ENCODE measurements at places on chromosomes 3 and 15.

- DNase-seq: no peak
Measured at GRCh38 chr3:197468866-197469382, 86.8 kb downstream of the BDH1 start.

- no peak for DNase-seq
Measured at GRCh38 chr3:108036984-108037741, 53.7 kb downstream of the CD47 start.

DNA sequence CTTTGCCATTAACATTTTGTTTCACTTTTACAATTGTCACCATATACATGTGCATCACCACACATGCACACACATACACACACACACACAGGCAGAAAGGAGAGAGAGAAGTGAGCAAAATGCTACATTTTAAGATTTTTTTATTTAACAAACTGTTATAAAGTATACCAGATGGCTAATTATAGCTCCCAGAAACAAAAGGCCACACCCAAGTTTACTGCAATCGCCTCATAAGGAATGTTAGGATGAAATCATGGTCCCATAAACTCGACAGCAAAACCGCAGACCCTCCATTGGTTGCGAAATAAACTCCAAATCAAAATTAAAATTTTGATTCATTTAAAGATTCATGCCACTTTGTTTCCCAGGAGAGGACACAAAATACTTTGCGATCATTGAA lies 16.1 kb upstream of the C15orf61 start:
- DNase-seq: no peak

DNA sequence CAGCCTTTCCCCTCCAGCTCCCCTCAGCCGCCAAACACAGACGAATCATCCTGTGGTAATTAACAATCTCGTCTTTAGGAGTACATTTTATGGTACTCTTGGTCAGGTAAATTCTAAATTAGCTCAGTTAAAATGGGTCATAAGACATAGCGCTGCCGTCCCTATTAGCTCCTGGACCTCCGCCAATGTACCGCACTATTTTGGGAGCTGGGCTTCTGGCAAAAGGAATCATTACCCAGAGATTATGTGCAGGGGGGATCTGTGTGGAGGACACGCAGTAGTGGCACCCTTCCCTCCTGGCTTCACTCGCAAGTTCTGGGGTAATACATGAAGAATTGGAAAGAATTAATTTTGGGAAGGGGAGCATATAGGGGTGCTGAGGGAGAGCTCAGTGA lies 68.6 kb upstream of the ONECUT1 start:
- DNase-seq: no peak

- DNase-seq: no peak
Measured at GRCh38 chr3:98691897-98692296, 71.2 kb upstream of the ST3GAL6 start.

DNA sequence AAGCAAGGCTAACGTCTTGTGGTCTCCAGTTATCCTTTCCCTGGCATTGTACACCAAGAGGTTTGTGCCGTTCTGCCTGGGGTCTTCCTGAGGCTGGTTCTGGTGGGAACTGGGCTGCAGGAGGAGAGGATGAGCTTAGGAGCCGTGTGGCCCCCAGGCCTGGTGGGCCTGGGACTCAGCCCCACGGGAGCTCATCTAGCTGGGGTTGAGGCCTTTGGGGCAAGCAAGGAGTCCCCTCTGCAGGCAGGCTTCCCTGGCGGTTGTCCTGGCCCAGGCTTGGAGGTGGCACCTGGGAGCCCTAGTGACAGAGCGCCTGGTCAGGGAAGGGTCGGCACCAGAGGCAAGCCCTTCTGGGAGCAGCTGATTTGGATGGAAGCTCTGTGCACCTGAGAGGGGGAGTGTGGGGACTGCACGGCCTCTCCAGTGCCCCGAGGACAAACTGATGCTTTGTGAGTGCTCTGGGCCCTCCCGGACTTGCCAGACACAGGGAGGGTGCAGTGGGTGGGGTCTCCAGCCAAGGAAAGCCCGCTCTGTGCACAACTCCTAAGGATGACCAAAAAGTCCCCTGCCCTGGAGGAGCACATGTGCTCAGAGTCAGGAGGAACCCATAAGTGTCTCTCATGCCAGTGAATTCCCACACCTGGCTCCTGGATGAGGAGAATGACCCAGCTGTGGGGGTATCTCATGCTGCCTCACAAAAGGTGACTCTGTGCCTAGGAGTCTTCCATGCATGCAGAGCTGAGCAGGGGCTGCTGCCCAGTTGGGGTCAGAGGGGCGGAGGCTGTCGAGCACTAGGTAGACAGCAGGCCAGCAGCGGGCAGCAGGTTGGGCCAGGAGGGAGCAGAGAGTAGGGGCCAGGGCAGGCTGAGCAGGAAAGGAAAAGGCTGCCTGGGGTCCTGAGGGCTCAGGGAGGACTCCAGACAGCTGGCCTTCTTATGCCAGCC lies 2.7 kb downstream of the PAK6 start:
- no peak for DNase-seq

DNA sequence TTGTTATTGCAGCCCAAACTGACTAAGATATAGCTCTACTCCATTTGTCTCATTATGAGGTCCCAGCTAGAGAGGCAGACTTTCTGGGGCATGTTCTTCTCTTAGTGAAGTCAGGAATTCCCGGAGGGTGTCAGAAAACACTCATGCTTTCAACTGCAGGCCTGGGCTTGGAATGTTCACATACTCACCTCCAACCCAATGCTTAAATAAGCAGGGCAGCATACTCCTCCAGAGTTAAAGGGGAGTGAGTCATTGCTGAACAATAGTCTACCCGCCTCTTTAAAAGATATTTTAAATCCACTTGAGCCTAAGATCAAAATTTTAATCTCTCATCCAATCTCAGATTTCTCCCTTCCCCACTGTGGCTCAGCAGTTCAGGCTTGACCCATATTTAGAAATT lies 167.8 kb upstream of the DPH6 start:
- no peak for DNase-seq

GRCh38 chr3:127238602-127239001 lies 45.7 kb downstream of the PRR23E start:
- DNase-seq: no peak

DNA sequence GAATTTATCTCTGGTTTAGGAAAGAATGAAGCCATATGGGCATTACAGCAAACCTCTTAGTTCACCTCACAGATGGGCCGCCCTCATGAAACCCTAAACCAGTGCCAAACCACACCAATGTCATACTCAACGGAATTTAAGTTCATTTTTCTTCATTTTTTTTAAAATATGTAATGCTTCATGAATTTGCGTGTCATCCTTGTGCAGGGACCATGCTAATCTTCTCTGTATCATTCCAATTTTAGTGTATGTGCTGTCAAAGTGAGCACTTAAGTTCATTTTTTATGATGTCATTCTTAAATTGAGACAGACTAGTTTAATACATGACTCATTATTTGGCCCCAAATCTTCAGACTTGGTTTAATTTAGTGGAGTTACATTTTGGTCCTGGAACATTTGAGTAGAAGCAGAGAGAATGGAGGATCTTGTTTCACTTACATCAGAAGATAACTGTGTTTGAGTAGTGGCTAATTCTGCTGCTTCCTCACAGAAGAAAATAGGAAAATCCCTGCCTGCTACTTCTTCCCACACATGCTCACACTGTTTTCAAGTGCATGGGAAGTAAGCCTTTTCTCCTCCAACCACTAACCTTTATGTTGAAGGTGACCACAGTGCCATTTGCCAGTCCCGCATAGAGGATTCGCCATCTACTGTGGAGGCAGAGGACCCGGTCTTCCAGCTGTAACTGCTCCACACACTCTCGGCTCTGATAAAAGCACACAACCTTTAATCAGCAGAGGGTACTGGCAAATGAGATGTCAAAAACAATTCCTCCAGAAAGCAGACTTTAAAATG lies 63.3 kb downstream of the ZNF106 start:
- DNase-seq: peak; percentile 85

DNA sequence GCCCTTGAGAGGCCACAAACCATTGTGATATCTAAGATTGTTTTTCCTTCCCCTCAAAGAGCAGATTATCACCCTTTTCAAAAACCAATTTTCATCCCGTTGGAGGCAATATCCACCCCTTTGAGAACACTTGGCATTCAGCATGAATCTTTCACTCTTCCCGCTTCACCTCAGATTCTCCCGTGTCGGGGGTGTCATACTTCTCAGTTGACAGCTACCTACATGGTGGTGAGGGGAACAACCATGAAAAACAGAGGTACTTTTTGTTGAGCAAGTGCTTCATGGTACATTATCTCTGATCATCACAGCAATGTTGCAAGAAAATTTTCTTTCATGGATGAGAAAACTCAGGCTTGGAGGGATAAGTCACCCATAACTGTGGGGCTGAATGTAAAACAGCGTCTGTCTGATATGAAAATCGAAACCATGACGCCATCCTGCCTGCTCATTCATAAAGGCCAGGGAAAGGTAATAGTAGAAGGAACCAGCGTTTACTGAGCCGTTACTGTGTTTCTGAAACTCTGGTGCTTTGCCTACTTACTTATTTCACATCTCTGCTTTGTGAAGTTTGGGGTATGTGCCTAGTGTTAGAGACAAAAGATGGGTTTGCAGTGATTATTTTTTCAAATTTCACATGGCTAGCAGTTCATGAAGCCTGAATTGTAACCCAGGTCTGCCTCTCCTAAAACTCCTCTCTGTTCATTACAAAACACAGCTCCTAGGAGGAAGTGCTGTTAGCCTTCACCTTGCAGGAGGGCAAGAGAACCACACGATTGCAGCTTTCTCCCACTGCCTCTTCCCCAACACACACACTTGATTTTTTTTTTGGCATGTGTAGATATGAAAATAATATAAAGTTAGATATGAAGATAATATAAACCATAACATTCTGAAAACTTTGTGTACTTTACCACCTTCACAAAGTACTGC lies 35.4 kb downstream of the SV2B start:
- no peak for DNase-seq

- DNase-seq: no peak
Measured at GRCh38 chr3:112670824-112671223, 29.9 kb upstream of the CCDC80 start.

DNA sequence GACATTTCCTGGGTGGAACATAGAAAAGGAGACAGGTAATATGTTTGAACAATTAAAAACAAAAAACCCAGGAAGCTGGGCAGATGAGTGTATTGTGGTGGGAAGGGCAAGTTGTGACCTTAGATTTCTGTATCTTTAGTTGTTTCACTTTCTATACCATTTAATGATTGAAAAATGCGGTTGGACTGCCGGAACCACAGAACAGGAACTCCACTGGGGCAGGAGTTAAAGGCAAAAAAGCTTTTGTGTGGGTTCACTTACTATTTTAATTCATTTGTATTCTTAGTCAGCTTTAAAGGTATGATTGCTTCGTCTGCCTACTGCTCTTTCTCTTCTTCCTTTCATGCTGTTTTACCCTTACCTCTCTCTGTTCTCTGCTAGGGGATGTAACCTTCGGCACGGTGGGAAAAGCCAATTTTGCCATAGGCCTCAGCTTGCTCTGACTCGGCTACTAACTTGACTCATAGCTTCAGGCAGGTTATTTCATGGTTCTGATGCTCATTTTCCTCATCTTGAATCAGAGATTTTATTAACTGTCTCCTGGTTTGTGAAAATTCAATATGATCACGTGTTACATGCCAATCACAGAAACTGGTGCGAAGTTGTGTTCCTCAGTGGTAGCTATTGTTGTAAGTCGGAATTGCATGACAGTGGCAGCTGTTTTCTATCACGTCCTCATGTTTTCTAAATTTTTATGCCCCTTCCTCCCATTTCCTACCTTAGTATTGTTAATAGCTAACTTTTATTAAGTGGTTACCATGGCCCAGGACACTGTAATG lies 1.6 kb upstream of the MCTP2 start:
- DNase-seq: no peak

DNA sequence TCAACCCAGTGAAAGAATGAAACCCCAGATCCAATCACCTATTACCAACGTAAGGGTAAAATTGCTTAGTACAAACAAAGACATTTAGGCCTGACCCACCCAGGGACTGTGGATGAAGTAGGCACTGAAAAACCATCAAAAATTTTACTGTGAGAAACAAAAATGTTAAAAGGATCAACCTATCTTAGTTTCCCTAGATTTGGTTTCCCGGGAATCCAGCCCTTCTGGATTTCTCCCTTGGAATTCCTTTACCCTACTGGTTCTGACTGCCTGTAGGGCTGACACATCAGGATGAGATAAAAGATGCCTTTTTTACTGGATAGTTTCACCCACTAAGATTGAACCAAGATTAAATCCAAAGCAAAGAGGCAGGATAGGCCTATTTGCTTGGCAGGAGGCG lies 102.7 kb downstream of the SCAPER start:
- no peak for DNase-seq

GRCh38 chr3:192831111-192831644 lies 86.5 kb downstream of the MB21D2 start:
- peak; percentile 49 for DNase-seq

DNA sequence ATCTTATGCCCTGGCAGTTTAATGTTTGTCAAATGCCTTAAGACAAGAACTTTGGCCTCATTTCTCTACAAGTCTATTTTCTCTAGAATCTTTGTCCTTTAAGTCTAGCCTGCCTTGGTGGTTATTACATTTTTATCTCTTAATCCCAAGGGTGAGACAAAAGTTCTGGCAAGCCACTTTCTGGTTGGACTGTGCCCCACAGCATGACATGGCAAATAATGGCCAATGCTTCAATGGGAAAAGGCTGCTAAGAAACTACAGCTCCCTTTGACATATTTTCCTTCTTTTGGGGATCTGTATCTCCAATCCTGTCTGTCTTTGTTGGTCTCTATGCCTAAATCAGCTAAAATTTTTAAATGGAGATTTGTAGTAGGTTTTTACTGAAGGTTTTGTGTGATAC lies 181.6 kb upstream of the MBNL1 start:
- no peak for DNase-seq

DNA sequence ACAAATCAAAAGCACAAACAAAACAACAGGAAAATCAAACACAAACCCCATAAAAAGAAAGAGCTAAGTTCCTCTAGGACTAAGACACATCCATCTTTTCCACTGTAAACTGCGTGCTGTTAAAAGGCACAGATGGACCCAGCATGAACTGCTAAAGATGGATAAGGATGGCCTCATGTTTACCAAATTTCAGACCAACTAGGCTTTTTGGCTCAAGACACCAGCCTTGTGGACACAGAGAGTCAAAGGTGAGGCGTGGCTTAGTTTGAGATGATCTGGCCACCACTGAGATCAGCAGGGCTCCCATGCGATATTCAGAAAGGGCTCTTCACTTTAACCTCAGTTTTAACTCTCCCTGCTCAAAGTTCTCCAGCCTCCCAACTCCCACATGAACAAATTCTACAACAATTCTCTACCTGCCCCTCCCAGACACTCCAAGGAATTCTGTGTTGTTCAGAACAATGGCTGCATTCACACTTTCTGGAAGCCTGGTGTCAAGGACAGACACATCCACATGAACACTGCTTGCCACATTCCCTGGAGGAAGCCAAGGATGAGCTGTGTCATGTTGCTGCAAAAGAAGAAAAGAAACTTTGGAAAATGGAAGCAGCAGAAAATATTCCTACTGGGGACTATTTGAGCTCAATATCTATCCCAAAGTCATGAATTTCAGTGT lies 198.4 kb upstream of the LRRN1 start:
- no peak for DNase-seq

DNA sequence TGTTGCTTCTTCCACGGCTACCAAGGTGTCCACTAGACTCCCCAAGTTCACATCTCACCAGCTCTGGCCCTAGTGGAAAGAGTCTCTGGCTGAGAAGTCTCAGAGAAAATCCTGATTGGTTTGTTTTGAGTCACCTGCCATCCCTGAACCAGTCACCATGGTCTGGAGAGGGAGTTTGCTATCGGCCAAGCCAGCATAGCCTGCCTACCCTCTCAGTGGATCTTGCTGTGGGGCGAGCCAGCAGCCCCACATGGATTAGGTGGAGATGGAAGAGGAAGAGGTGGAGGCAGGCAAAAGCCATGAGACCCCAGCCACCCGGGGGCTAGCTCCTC lies 48.1 kb upstream of the FLNB start:
- no peak for DNase-seq
